Stimulated activated CD4-positive, alpha-beta T cell treated with anti-CD3 and anti-CD28 coated beads, Interleukin-12 subunit alpha, Interleukin-12 subunit beta, amount 100 ng/mL, for 24 hours (primary cell): ENCODE measurements at places on chromosomes 13 and 19.
A peak's percentile ranks its signal among the peaks of the same experiment; 100 is the strongest.

GRCh38 chr19:33503433-33504057 lies 18.0 kb downstream of the PEPD start:
- DNase-seq: no peak

- DNase-seq: no peak
Measured at GRCh38 chr19:5961969-5962945, 15.7 kb downstream of the RANBP3 start.

DNA sequence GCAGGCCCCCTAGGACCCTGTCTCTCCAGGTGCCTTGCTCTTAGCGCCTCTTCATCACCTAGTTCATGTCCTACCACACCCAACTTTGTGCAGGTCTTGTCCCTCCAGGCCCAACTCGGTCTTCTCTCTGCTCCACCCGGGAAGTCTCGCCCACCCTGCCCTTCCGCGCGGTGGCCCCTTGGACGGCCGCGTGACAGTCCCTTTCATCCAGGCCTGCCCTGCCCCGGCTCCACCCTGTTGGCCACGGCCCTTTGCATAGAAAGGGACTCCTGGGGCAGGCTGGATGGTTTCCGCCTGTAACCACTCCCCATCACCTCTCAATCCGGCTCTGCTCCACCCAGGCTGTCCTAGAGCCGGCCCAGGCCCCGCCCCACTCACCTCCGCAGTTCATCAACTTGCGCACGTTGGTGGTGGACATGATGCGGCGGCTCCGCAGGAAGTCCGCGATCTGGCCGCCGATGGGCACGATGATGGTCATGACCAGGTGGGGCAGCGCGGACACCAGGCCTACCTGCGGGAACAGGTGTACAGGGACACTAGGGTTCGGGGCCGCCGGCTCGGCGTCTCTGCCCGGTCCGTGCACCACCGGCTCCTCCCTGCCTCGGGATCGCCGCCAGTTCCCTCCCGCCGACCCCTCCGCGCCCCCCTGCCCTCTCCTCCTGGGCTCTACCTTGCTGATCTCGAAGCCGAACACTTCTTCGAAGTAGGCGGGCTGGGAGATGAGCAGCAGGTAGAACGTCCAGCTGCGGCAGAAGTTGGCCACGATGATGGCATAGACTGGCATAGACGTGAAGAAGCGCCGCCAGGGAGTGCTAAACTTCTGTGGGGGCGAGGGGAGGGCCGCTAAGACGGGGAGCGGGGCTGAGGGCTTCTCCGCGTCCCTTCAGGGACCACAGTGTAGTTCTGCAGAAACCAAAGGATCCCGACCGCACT lies 7.2 kb downstream of the GFY start:
- DNase-seq: no peak

- DNase-seq: no peak
Measured at GRCh38 chr13:49240017-49240416, 7.7 kb upstream of the CDADC1 start.

- DNase-seq: peak; percentile 93
Measured at GRCh38 chr19:45730368-45731288, at the start of gene FBXO46. TSS of gene FBXO46 (minus strand) at chr19:45730896. CDS start at chr19:45713495, 17,401 bp downstream.

DNA sequence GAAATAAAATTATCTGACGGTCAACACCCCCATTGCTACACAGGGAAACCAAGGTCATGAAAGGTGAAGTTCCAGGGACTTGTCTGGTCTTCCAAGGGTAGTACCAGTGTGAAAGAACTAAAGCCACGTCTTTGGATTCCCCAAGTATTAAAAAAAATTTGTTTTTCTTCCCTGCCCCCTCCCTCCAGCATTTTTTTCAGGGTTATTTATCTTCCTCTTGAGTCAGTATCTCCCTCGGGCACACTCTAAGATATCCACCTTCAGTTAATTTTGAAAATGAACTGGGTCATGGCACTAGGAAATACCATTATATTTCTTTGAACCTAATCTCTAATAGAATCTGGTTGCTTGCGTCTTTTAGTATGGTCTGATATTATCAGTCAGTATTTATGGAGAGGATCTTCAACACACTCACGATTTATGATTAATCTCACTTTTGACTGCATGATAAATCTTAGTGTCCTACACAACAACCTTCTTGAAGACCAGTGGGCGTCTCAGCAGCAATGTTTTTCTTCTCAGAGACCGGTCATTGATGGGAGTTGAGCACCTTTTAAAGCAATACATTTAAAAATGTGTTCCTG lies 9.1 kb downstream of the ATP8A2 start:
- no peak for DNase-seq

GRCh38 chr19:51421229-51422052 lies 4.0 kb upstream of the SIGLEC10 start:
- DNase-seq: no peak

GRCh38 chr19:55620410-55621204 lies 3.8 kb downstream of the ZNF784 start:
- DNase-seq: no peak

DNA sequence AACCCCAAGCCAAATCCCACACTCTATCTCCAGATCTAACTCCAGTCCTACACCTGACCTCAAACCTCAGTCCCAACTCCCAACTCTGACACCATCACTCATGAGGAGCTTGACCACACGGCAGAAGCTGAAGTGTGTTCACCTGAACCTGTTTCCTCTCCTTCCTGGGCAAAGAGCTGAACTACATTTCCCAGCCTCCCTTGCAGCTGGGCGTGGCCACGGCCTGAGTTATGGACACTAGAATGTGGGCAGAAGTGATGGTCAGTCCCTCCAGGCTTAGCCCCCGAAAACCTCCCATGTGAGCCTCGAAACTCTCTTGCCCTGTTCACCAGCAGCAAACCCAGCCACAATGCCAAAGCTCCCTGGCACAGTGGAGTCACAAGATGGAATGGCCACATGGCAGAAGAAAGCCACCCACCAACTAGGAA lies 19.5 kb upstream of the MEIS3 start:
- DNase-seq: no peak

- DNase-seq: peak; percentile 93
Measured at GRCh38 chr19:51593969-51594773, 23.1 kb downstream of the ZNF175 start.

GRCh38 chr19:4361152-4362046 lies 18.0 kb downstream of the MPND start:
- DNase-seq: no peak

- DNase-seq: no peak
Measured at GRCh38 chr13:40152145-40152544, 496.7 kb downstream of the COG6 start.

- no peak for DNase-seq
Measured at GRCh38 chr13:32037471-32037870, 5.9 kb downstream of the FRY start.

GRCh38 chr13:27857282-27857681 lies 62.5 kb upstream of the PDX1 start:
- DNase-seq: no peak

- no peak for DNase-seq
Measured at GRCh38 chr19:32570081-32570785, 10.8 kb upstream of the PDCD5 start.

- no peak for DNase-seq
Measured at GRCh38 chr19:24140099-24140498, 53.1 kb downstream of the ZNF254 start.

GRCh38 chr13:71704656-71705055 lies 162.3 kb downstream of the DACH1 start:
- DNase-seq: no peak

DNA sequence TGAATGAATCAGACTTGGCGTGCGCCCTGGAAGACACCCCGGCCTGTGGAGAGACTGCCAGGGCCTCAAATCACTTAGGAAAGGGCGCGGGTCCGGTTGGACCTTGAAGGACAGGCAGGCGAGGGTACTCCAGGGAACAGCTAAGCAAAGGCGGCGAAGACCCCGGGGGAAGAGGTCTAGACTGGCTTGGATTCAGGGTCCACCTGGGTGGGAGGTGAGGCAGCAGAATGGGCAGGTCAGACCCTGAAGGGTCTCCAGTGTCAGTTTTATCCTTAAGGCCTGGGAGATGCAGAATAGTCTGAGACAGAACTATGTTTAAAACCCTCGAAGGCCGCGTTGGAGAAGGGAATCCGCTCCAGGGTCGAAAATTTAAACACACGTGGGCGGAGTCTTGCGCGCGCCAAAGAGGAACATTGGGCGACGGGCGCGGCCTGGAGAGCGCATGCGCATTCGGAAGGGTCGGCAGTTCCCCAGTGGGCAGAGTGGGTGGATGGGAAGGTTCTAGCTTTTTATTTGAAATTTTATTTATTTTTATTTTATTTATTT lies 567 bp upstream of the SMG9 start:
- DNase-seq: peak; percentile 82

DNA sequence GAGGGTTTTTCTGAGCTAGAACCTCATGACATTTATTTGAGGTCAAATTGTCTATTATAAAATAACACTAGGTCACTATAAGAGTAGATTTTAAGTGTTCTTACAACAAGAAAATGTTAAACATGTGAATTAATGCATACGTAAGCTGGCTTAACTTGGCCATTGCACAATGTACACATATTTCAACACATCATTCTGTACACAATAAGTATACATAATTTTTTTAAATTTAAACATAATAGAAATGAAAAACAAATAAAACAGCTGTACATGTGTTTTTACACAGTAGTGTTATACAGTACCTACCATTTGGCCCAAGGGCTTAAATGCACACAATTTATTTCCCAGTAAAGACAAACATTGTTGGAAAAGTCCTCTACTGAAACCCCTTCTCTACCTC lies 269.9 kb downstream of the DACH1 start:
- no peak for DNase-seq

DNA sequence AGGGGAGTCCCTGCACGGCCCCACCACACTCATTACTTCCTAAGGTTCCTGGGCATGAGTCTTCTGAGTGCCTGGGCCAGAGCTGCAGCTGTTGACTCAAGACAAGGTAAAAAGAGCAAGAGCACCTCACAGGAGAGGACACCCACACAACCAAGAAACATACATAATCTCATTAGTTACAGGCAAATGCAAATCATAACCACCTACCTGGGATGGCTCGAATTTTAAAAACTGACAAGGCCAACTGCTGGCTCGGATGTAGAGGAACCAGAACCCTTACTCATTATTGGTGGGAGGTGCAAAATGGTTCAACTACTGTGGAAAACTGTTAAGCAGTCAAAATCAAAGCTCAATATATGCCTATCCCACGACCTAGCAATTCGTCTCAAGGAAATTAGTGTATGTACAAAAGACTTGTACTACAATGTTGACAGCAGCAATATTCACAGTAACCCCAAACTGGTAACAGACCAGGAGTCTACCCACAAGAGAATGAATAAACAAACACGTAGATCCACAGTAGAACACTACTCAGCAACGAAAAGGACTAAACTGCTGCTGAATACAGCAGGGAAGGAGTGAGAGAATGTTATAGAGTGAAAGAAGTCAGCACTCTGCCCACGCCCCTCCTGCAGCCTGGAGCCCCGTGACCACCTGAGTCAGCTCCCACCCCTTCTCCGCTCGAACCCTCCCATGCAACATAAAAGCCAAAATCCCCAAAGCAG lies 15.8 kb downstream of the AKT2 start:
- DNase-seq: no peak

GRCh38 chr19:6773323-6773931 lies 919 bp downstream of the VAV1 start:
- DNase-seq: peak; percentile 28

DNA sequence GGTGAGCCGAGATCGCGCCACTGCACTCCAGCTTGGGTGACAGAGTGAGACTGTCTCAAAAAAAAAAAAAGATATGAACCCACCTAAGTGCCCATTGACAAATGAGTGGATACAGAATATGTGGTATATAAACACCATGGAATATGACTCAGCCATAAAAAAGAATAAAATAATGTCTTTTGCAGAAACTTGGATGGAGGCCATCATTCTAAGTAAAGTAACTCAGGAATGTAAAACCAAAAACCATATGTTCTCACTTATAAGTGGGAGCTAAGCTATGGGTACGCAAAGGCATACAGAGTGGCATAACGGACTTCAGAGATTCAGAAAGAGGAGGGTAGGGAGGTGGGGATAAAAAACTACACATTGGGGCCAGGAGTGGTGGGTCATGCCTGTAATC lies 29.5 kb downstream of the PLA2G4C start:
- DNase-seq: no peak

DNA sequence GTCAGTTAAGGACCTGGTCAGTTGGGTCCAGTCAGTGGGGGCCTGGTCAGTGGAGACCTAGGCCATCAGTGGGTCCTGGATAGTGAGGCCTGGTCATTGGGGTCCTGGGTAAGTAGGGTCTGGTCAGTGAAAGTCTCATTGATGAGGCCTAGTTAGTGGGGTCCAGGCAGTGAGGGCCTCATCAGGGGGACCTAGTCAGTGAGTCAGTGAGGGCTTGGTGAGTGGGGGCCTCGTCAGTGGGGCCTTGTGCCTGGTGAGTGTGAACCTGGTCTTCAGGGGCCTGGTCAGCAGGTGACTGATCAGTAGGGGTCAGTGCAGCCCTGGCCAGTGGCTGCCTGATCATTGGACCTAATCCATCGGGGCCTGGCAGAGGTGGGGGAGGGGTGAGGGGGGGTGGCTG lies 42.6 kb upstream of the TPM4 start:
- no peak for DNase-seq

- DNase-seq: no peak
Measured at GRCh38 chr13:34338102-34338501, 520.2 kb downstream of the RFC3 start.

DNA sequence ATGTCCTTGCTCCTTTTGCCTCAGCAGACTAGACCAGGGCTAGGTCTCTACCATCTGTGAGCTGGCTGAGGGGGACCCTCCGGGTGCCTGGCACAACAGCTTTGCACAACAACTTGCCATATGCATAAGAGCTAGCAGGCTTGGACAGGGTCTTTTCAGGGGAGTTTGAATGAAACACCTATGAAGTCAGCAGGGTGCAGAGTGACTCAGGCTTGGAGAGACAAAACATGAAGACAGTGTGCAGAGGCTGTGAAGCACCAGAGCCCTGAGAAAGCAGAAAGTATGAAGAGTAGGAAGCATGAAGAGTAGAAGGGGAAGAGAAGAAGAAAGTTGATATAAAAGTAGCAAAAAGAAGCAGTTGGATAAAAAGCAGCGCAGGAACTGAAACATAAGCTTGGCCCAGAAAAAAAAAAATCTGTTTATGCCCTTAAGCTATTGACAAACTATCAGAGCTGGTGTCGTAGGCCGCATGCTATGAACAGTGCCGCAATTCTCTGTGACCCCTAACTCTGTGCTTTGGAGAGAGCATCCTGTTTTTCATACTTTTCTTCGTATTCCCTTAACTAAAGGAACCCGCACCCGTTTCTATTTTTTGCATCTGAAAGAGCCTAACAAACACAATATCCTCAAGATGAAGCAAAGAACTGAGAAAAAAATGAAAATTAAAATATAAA lies 52.7 kb upstream of the FAM216B start:
- no peak for DNase-seq

- peak; percentile 35 for DNase-seq
Measured at GRCh38 chr19:5585461-5586299, 17.9 kb upstream of the TINCR start.

- no peak for DNase-seq
Measured at GRCh38 chr19:5137571-5138124, 168.7 kb downstream of the KDM4B start.

DNA sequence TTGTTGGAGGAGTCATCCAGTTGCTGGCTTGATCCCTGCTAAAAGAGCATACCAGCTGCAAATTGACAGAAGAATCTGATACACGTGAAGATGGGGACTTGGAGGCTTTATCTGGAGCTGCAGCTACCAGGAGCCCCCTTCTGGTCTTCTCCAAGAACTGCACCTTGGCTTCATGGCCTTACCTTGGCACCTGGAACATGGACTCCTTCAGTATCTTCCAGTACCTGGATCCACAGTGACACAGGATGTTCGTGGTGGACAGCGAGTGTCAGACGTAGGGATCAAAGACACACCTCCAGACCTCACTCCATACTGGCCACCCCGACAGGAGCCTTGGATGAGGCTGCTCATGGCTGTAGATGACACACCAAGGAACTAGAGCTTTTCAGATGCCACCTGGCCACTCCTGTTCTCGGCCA lies 9.9 kb upstream of the ACSBG2 start:
- DNase-seq: peak; percentile 35
